Breast epithelium (tissue), 4 donors: ENCODE measurements at places on chromosomes 4 and X.

- peak overlapping the region; percentile 94 for H3K27ac ChIP-seq
- no peak overlapping the region for H3K4me3 ChIP-seq
Measured at GRCh38 chrX:154540897-154541535, 5.6 kb downstream of the G6PD start.

DNA sequence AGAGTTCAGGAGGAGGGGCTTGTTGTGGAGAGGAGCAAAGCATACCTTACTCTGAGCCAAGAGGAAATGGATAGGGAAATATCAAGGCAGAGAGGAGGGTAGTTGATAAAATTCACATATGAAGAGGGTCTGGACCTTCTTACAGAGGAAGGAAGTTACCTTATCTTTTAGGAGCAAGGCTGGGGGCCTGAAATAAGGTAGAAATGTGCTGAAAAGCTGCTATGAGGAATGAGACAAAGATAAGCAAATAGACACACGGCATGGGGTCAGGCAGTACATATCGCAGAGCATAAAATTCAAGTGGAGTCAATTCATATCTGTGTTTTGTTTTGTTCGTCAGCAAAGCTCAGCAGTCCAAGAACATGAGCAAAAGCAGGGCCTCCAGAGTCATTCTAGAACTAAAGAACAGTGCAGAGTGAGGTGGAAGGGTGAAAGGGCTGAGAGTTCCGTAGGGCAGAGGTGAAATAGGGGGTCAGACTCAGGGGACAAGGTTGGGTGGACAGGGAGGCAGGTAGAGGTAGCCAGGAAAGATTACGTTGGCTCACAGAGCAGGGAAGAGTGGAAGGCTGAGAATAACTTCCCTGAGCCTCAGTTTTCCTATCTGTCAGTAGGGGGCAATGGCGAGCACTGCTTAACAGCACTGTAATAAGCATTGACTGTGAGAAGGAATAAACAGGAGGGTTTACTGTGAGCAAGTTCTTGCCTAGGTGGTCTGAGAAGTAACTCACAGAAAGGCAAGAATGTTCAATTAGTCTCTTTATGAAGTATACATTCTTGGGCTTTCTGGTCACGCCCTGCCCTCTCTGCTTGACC, 9.2 kb downstream of the VSIG4 start:
- H3K4me3 ChIP-seq: no peak overlapping the region
- peaks cover 44% of the 10 kb centered on the region for H3K27me3 ChIP-seq
- no peak overlapping the region for H3K27ac ChIP-seq
- H3K36me3 ChIP-seq: no peaks in the 10 kb centered on the region
- DNase-seq: no peak

DNA sequence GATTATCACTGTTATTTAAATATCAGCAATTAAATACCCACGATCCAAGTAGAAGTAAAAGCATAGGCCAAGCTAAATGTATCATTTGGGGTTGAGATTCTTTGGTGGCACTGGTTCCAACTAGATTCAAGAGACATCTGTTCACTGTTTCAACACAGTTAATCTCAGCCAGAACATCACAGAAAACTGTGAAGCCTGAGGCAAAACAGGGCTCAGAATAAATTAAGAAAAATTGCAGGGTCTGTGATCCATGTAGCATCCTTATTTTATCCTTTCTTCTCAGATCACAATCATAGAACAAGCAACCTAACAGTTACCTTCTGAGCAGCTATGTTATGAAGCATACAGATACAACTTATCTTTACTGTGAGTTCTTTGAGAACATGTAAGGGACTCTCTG, 23.7 kb downstream of the YTHDC1 start:
- H3K36me3 ChIP-seq: peaks cover 16% of the 10 kb centered on the region
- H3K4me1 ChIP-seq: no peaks in the 10 kb centered on the region
- no peak for DNase-seq
- H3K27ac ChIP-seq: no peak overlapping the region
- no peak overlapping the region for H3K4me3 ChIP-seq

DNA sequence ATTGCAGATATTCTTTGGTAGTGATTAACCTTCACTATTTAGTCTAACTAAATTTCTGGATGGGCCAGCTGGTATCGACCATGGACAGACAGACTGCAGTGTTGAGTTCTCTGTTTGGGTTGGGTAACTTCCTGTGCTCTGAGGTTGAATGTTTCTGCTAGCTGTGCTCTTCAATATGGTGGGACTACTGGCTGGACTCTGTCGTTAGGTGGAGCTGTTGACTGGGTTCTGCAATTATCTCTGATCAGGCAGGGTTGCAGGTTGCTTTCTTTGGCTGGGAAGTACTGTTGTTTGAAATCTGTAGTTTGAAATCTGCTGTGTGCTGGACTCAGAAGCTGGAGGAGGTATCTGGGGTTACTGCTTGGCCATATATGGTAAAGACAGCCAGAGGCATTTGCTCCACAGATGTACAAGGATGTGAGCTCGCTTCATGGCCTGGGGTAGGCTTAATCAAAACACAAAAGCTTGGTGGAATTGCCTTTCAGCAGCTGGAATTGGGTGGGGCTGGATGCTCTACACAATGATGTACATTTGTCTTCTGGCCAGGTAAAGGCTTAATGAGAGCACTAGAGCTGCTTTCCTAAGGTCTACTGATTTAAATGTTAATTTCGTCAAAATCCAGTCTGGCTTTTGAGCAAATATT, 1472.0 kb downstream of the FAM133A start:
- no peak overlapping the region for H3K27ac ChIP-seq
- H3K27me3 ChIP-seq: peaks cover 6% of the 10 kb centered on the region

- no peak for DNase-seq
- no peaks in the 10 kb centered on the region for H3K4me1 ChIP-seq
- H3K27ac ChIP-seq: no peak overlapping the region
- no peaks in the 10 kb centered on the region for H3K27me3 ChIP-seq
Measured at GRCh38 chr4:152727784-152728183, 48.0 kb upstream of the TMEM154 start.

DNA sequence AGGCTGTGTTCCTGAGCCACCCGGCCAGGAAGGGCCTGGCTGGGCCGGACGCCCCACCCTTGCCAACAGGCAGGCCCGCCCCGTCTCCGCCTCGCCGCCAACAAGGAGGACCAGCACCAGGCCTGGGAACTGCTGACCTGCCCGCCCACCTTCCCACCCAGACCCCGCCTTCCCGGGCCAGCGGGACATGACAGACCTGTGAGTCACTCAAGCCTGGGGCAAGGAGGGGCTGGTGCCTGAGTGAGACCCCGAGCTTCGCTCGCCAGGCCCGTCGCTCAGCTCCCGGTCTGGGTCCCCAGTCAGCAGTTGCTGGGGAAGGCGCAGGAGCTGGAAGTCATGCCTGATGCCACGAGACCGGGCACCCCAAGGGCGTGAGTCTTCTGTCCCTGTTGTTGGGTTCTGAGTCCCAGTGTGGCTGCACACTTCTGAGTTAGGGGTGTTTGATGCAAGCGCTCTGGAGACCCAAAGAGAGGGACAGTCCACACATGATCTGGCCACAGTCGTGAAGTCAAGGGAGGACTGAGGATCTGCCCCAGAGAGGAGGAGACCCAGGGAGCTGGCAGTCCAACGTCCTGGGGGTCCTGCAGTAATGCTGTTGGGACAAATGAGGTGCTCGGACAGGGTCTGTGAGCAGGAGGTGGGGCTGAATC, at the start of gene DNASE1L1:
Gene DNASE1L1, minus strand, starts transcription at position 33 of the 650 bp plus-strand sequence. CDS start 3,686 bp downstream, outside the sequence.
- peaks cover 36% of the 10 kb centered on the region for H3K27me3 ChIP-seq
- peak within 1 kb of the TSS; percentile 48 for H3K27ac ChIP-seq
- H3K36me3 ChIP-seq: no peaks in the 10 kb centered on the region
- H3K4me3 ChIP-seq: peak within 1 kb of the TSS; percentile 52
- H3K4me1 ChIP-seq: no peaks in the 10 kb centered on the region

GRCh38 chrX:130771648-130772047, 131.4 kb downstream of the ENOX2 start:
- DNase-seq: no peak
- no peaks in the 10 kb centered on the region for H3K27me3 ChIP-seq
- no peak overlapping the region for H3K4me3 ChIP-seq
- no peak overlapping the region for H3K27ac ChIP-seq
- no peaks in the 10 kb centered on the region for H3K4me1 ChIP-seq

DNA sequence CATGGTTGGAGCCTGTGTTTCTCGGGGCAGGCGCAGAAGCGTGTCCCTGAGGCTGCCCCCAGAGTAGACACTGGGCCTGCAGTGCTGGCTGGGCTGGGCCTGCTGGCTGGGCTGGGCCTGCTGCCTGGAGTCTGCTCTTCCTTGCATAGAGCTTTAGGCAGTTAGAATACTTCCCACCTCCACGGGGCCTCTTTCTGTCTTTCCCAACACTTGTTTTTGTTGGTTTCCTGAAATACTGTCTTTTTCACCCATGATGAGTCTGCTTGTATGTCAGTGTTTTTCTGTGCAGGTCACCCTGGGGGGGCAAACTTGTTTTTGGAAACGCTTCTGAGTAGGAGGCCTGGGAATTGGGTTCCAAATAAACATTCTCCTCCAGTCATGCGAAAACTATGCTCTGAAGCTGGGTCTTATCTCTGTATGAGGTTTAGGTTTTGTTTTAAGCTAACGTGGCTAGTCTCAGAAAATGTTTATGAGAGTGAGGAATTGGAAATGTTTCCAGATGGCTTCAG, 32.2 kb downstream of the TRMT44 start:
- H3K36me3 ChIP-seq: no peaks in the 10 kb centered on the region
- no peak for DNase-seq
- peak overlapping the region; percentile 90 for H3K27ac ChIP-seq
- no peaks in the 10 kb centered on the region for H3K27me3 ChIP-seq

GRCh38 chr4:35151816-35152572, 1092.3 kb downstream of the ARAP2 start:
- H3K27me3 ChIP-seq: no peaks in the 10 kb centered on the region
- no peaks in the 10 kb centered on the region for H3K36me3 ChIP-seq
- H3K4me3 ChIP-seq: no peak overlapping the region
- DNase-seq: no peak
- no peaks in the 10 kb centered on the region for H3K4me1 ChIP-seq

DNA sequence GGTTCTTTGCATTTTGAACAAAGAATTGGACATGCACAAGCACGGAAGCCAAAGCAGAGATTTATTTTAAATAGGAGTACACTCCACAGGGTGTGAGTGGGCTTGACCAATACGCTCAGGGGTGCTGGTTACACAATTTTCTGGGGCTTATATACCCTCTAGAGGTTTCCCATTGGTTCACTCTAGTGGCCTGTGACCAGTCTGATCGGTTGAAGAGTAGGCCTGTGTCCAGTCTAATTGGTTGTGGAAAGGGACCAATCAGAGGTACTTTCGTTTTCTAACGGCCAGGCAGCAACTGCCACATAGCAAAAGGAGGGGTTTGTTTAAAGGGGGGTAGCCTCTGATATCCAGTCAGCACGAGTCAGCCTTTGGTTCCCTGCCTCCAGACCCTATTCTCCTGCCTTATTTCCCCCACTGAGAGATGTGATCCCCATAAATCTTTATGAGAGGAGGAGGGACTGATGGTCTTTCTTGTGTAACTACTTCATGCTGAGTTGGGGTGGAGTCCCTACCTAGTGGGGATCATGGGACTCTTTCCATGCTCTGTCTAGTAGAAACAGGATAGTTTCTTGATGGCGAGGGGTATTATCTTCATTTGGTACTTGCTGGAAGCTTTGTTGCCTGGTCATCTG, 11.3 kb upstream of the AREG start:
- no peak for DNase-seq
- no peaks in the 10 kb centered on the region for H3K4me1 ChIP-seq
- no peak overlapping the region for H3K27ac ChIP-seq
- H3K4me3 ChIP-seq: no peak overlapping the region
- H3K27me3 ChIP-seq: no peaks in the 10 kb centered on the region

DNA sequence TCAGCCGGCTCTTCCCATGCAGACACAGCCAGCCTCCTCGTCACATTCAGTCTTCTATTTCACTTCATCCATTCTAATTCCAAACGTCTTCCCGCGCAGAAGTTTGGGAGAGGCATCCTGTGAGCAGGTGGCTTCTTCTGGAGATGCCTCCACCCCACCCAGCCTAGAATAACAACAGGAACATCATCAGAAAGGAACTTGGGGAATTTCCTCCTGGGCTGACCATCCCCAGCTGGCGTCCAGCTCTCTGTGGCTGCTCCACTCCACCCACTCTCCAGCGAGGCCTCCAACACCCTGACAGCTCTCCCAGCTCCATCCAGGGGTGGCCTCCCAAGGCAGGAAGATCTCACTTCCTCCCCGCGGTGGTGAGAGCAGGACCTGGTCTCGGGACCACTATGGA, 5.5 kb upstream of the C4orf50 start:
- H3K27me3 ChIP-seq: no peaks in the 10 kb centered on the region
- no peaks in the 10 kb centered on the region for H3K36me3 ChIP-seq
- DNase-seq: no peak
- no peak overlapping the region for H3K27ac ChIP-seq
- no peaks in the 10 kb centered on the region for H3K4me1 ChIP-seq

GRCh38 chr4:71828470-71828869, 44.6 kb upstream of the GC start:
- H3K27ac ChIP-seq: no peak overlapping the region
- no peak overlapping the region for H3K4me3 ChIP-seq
- no peak for DNase-seq

DNA sequence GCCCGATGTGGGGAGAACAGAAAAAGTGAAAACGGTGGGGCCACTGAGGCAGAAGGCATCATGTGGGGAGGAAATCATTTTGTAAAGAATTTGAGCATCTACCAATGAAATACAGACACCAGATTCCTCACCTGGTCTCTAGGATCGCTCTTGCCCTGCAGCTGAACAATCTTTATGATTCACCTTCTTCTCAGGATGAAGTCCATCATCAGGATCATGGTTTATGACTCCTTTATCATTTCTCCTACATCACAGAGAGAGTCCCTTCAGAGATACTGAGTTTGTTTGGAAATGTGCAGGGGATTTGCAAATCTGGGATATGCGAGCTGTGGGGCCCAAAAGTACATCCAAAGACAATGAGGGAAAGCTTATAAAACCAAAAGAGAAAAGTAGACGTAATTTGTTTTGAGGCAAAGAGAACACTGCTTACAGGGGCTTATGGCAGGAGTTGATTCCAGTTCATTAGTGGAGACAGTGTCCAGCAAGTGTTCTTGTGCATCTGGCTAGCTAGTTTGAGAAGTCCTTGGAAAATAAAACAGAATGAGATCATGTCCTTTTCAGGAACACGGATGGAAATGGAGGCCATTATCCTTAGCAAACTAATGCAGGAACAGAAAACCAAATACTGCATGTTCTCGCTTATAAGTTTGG, 15.3 kb upstream of the ANXA5 start:
- H3K27me3 ChIP-seq: no peaks in the 10 kb centered on the region
- H3K27ac ChIP-seq: peak overlapping the region; percentile 64

DNA sequence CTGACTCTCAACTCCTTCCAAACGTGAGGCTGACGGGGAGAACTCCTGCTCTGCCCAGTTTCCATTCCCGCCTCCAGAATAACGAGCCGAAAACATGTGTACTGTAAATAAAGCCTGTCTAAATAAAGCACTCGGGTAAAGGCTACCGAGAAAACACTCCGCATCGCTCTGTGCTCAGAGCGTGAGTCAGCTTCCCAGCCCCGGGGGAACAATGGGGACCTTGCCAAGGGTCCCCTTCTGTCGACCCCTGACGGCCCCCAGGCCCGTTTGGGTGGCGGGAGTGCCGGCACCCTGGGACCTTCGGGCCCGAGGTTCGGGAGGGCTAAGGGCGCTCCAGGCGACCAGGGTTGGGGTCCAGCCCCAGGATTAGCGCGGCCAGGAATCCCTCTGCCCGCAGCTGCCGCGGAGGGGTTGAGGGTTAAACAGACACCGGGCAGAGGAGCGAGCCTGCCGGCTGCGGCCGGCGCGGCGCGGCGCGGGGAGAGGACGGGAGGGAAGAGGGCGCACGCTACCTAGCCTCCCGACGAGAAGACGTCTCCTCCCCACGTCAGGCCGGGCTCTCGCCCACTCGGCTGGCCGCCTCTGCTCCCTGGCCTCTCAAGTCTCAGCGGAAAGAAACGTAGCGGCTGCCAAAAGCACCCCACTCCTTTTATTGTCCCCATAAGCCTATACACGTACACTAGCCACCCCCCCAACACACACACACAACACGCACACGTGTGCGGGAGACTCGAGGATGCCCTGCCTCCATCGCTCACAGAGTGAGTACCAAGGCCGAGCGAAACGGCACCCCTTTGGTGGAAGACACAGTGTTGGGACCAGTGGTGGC, 85.5 kb downstream of the BCOR start:
- no peaks in the 10 kb centered on the region for H3K4me1 ChIP-seq
- no peak for DNase-seq
